ENCODE measurements at places on chromosomes 4 and X.

- no peak for DNase-seq
Observed at GRCh38 chr4:89535251-89535650, 227.7 kb upstream of the GPRIN3 start.

- no peak for DNase-seq
Observed at GRCh38 chrX:70826715-70827114, 81.8 kb downstream of the TEX11 start.

- DNase-seq: no peak
Observed at GRCh38 chrX:123171781-123172180, 12.3 kb upstream of the GRIA3 start.

DNA sequence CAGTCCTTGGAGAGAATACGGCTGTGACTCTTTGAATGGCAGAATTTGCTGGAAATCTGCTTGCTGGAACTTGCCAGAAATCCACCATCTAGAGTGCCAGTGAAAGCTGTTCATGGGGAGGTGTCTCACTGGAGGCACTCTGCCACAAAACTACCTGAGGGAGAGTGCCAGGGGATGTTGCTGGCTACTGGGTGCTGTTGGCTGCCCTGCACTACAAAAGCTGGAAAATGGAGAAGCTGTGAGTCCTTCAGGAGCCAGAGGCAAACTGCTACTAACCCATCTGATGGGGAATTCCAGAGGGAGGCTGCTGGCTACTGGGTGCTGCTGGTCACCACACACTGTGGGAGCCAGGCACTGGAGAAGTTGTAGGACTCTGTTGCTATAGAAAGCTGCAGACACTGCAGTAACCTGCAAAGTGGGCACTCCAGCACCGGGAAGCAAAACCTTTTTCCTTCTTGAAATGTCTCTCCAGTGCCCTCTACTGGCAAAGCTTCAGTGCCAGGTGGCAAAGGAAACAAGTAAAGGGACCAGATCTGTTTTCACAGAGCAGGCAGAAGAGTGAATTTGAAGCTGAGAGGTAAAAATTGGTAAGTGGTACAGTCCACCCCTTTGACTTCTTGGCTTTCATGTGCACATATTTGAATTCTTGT lies 47.8 kb upstream of the HSD17B10 start:
- peak; percentile 5 for DNase-seq

DNA sequence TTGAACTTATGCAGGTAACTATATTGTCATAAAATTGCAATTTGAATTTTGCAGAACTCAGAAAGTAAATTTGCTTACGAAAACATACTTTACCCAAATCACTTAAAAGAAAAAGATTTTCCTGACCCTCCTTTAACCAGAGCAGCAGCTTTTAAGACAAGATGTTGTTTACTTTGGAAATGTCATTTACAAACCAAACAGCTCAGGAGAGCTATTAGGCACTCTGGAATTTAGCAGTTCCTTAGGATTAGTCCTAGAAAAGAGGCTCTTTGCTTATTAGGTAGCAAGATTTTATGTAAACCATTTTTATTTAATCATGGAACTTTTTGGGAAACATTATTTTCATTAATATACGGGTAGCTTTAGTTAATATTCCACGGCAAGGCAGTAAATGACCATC lies 765.7 kb upstream of the POU3F4 start:
- no peak for DNase-seq

DNA sequence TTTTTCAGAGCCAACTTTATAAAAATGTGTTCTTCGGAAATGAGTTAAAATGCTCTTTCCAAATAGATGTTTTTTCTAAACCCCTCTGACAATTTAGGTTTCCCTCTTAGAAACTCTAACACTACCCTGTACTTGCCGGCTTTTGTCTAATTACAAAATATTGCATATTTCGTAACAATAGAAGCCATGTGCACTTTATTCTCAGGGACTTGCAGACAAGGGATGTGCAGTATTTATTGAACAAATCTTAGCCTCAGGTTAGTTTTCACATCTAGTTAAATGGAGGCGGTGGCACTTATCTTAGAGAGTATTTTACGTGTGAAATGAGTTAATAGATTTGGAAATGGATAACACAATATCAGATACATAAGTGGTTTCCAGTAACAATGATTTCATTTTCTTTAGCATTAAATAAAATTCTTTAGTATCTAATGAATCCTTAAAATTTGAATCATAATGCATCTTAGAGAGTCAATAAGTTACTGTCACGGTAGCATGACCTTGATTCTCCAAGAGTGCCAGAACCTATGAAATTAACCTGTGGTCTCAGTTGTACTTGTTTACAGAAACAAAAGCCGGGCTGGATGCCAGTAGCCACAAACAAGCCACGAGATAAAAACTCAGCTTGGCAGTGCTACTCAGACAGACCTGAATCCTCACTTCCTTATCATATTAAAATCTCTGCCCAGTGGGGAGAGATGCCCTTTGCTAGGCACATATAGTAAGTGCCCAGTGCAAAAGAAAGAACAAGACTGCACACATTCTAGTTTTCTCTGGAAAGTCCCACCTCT lies 772 bp upstream of the PABPC4L start:
- DNase-seq: no peak

DNA sequence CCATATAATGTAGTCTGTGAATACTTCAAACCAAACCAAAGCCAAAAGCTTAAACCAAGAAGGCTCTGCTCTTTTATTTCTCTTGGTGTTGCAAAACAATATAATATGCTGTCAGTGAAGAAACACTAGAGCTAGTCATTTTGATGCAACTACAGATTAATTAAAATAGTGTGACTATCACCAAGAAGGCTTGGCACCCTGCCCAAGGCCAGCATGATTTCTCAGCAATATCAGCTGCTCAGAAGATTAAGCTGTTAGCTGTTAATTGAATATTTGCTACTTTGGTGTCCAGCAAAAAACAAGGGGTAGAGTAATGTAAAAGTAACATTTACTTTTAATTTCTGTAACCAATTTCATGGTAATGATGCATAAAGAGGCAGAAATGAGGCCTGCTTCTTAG lies 104.9 kb upstream of the PRPS2 start:
- no peak for DNase-seq

GRCh38 chrX:153871451-153871850 lies 14.5 kb downstream of the L1CAM start:
- DNase-seq: no peak

GRCh38 chr4:21992330-21992729 lies 43.8 kb upstream of the KCNIP4 start:
- DNase-seq: no peak

GRCh38 chrX:135522132-135522530 lies 1.7 kb downstream of the INTS6L start:
- no peak for DNase-seq

DNA sequence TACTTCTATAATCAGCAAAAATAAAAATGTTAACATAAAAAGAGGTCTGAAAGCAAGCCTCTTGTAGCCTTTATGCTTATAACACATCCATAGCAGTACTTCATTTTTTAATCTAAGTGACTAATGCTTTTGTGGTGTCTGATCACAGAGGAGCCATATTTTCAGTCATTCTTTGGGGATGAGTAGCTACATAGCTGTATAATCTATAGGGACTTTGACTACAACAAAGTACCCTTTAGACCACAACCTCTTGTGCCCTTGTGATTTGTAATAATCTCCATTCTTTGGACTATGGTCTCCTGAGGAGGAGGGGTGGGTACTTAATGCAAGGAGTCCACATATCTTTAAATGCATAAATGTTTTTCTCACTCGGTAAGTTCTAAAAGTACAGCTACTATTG lies 9.6 kb downstream of the DRP2 start:
- DNase-seq: no peak
